ENCODE measurements at places on chromosomes 13 and 19. TPM values are rescaled to one million over a fixed set of nuclear protein-coding genes. Genes with fewer than 3 reads are reported as not detected.

Gene POGLUT2
- 0.56 TPM for polyA plus RNA-seq

Gene CLEC17A
- polyA plus RNA-seq = not detected

- no peak for DNase-seq
Observed at GRCh38 chr19:46461537-46461936, 9.8 kb downstream of the PNMA8A start.

- DNase-seq = no peak
Observed at GRCh38 chr13:95571941-95572340, 19.4 kb downstream of the CLDN10 start.

Gene CYP4F8
- polyA plus RNA-seq = not detected

Gene LENG1
- 7.7 TPM for polyA plus RNA-seq

GRCh38 chr19:12706332-12706718 lies 9.9 kb upstream of the FBXW9 start:
- no peak for DNase-seq

- no peak for DNase-seq
Observed at GRCh38 chr13:112984954-112985802, 16.2 kb downstream of the MCF2L start.

- no peak for DNase-seq
Observed at GRCh38 chr13:75763512-75763911, 127.4 kb downstream of the LMO7 start.

Gene KLK6
- not detected for polyA plus RNA-seq

DNA sequence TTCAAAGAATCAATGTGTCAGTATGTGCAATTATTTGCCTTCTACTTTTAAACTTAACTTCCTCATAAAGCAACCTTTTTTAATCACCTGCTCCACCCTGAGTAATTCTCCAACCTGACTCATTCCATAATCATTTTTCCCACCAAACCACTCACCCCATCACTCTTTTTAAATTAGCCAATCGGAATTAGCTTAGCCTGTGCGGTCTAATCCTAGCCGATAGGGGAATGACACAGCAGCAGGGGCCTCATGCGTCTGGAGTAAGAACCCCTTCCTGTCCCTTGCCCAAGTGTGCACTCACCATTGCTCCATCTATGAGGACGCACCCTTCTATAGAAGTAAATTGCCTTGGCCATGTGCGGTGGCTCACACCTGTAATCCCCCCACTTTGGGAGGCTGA lies 27.4 kb upstream of the ZNF83 start:
- DNase-seq = no peak

GRCh38 chr13:75871059-75871458 lies 234.9 kb downstream of the LMO7 start:
- DNase-seq = no peak

Gene CACNA1A
- polyA plus RNA-seq = 0.60 TPM

DNA sequence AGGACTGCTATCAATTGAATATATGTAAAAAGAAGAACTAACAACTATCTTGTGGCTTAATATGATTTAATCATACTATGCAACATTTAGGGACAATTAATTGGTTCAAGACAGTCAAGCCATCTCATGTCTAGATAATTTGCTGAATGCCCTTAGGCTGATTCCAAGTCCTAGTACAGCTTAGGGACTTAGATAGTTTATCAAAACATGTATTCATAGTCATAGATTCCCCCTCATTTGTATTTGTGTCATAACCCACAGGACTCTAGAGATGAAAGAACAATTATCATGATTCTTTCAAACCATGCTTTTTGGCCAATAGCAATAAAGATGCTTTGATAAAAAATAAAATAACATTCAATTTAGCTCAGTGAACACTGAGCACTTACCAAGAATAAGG lies 607.6 kb downstream of the SLITRK1 start:
- no peak for DNase-seq

Gene PROZ
- polyA plus RNA-seq = not detected

DNA sequence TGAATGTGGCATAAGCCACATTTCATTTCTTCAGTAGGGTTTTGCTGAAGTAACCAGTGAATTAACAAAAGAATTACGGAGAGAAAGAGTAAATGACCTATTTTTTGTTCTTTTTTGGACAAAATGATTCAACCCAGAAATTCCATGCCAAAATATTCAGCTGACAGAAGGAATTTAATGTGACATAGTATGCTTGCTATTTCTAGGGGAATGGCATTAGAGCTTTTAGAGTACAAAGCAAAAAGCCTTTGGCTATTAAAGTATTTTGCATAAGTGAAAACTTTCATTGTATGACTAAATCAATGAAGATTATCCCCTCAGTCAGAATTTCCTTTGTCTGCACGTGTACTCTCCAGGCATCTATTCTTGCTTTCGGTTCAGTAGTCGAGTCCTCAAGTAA lies 465.3 kb downstream of the COG6 start:
- no peak for DNase-seq

- no peak for DNase-seq
Observed at GRCh38 chr19:9850235-9850959, 15.3 kb downstream of the PIN1 start.

DNA sequence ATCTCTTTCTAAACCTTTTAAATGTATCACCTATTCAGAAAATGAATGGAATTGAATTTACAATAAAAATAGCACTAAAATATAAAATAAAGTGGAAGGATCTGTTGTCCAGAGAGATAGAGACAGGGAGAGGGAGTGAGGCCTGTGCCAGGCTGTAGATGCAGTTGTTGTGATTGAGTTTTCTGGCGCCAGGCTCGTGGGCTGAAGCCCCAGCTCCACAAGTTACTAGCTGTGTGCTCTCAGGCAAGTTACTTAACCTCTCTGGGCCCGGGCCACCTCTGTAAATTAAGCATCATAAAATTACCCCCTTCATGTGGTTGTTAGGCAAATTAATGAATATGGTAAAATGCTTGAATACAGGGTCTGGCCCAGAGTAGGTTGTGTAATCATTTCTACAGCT lies 52.3 kb upstream of the USP29 start:
- DNase-seq = no peak

DNA sequence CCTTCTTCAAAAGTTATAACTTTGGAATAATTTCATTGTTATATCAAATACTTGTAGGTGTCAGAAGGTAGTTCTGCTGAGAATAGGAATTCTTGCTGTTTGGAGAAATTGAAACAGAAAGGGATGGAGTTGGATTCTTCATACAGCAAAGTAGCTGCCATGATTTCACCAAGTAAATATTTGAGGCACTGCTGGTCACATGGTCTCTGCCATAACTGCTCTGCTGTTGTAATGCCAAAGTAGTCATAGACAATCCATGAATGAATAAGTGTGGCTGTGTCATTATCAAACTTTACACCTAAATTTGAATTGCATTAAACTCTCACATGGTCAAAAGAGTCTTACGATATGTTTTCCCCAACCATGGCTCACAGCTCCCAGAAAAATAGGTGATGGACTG lies 308.6 kb downstream of the GPC6 start:
- DNase-seq = no peak

Gene HSH2D
- polyA plus RNA-seq = 6.7 TPM

Data from naive thymus-derived CD8-positive, alpha-beta T cell (primary cell).